Ovary (tissue), 10 donors: ENCODE measurements at places on chromosomes 1 and 21. TPM values are rescaled to one million over a fixed set of nuclear protein-coding genes. Genes with fewer than 3 reads are reported as not detected.
A peak's percentile ranks its signal among the peaks of the same experiment; 100 is the strongest.

- no peak within 1 kb of the TSS for H3K4me3 ChIP-seq
- no peak for DNase-seq
- no peak within 1 kb of the TSS for H3K27ac ChIP-seq
- H3K4me1 ChIP-seq, result no peaks in the 10 kb centered on the region
- no peaks in the 10 kb centered on the region for H3K36me3 ChIP-seq
These were observed at the start of gene TTC24 for GRCh38 chr1:156579472-156579871. Gene TTC24 (plus strand): TSS chr1:156579723. CDS start chr1:156581365, 1,642 bp downstream.

DNA sequence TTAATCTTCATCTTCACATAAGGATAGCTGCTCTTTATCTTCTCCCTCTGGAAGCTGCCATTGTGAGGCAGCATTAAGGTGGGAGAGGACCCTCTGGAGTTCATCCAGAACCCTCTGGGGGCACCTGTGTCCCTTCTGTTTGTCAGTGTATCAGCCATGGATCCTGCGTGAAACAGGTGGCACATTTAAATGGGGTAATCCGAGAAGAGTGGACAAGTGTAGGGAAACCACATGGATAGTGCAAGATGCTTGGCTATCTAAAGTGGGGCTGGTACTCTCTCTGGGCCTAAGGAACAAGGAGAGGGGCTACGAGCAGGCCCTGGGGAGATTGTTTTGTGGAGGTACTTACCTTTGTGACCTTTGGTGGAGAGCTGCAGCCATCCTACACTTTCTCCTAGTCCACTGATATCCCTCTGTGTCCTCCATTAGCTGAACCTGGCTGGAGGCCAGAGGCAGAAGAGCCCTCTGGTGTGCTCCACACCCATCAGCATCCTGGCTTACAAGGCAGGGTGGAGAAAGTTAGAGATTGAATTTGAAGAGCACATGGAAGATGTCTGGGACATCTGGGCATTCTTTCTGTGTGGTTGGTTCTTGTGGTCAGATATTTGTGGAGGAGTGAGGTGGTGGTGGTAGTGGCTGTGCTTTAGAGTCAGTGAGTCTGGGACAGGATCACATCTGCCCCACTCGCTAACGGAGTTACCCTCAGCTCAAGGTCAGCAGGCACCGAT lies 117.7 kb downstream of the FGGY start:
- no peak overlapping the region for H3K27ac ChIP-seq
- no peaks in the 10 kb centered on the region for H3K36me3 ChIP-seq
- no peaks in the 10 kb centered on the region for H3K4me1 ChIP-seq
- H3K27me3 ChIP-seq, result no peaks in the 10 kb centered on the region

- no peak for DNase-seq
- no peaks in the 10 kb centered on the region for H3K27me3 ChIP-seq
- H3K36me3 ChIP-seq, result no peaks in the 10 kb centered on the region
- no peak overlapping the region for H3K4me3 ChIP-seq
These were observed 112.1 kb upstream of the SLC45A1 start for GRCh38 chr1:8205771-8206170.

DNA sequence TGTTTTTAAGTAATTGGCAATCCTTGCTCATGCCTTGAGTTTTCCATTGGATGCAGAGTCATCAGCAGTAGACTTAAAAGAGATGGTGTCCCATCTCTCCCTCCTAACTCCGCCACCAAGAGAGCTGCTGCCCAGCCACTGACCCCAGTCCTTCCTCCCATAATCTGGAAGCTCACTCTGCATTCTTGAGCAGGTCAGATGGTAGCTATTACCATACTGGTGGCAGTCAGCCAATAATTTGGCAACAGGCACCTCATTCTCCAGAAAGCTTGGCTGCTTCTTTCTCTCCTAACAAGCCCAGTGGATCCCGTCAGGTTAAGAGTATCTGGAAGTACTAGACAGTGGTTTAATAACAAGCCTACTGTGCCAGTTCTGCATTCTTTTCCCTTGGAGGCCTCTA lies 272.1 kb downstream of the ZNF648 start:
- no peak overlapping the region for H3K4me3 ChIP-seq
- no peak overlapping the region for H3K27ac ChIP-seq
- no peak for DNase-seq
- no peaks in the 10 kb centered on the region for H3K4me1 ChIP-seq
- H3K27me3 ChIP-seq, result no peaks in the 10 kb centered on the region

DNA sequence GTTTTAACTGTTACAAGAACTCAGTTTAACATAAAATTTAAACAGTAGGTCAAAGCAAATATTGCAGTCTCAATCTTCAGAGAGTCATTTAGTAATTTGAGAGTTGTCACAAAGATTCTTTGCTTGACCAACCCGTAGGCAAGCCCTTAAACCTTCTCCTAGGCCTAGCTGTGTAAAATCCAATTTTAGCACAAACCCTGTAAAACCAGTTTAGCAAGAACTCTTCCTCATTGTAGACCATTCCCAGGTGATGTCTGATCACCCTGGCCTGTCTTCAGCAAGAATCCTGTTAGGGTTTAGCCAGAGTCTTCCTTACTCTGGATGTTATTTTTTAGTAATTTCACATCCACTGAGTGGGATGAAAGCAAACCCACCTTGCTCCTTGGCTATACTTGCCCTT lies 30.1 kb downstream of the LRIG2 start:
- H3K4me3 ChIP-seq, result no peak overlapping the region
- H3K36me3 ChIP-seq, result no peaks in the 10 kb centered on the region
- no peaks in the 10 kb centered on the region for H3K27me3 ChIP-seq
- no peak for DNase-seq
- H3K27ac ChIP-seq, result no peak overlapping the region

- H3K27ac ChIP-seq, result no peak overlapping the region
- no peaks in the 10 kb centered on the region for H3K4me1 ChIP-seq
These were observed 43.5 kb downstream of the MAST2 start for GRCh38 chr1:45846931-45847330.

DNA sequence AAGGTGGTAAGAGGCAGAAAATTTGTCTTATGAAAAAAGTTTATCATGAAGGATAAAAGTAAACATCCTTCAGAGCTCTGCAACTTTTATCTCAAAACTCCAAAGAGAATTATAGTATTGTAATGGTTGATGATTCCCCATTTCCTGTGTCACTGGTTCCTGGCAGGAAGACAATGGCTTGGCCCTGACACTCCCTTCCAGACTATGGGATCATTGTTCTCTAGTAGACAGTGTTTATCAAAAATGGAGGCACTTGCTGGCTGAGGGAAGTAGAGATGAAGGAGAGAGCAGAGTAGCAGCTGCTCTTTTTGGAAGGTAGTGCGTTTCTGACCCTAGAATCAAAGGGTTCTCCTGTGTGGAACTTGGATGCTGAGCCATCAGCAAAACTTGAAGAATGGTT lies 145.9 kb upstream of the ATP1B1 start:
- no peak overlapping the region for H3K27ac ChIP-seq
- H3K4me1 ChIP-seq, result peaks cover 3% of the 10 kb centered on the region
- no peaks in the 10 kb centered on the region for H3K27me3 ChIP-seq
- no peaks in the 10 kb centered on the region for H3K36me3 ChIP-seq

- H3K27me3 ChIP-seq, result no peaks in the 10 kb centered on the region
- H3K4me1 ChIP-seq, result no peaks in the 10 kb centered on the region
- H3K4me3 ChIP-seq, result no peak overlapping the region
- no peak overlapping the region for H3K27ac ChIP-seq
- no peaks in the 10 kb centered on the region for H3K36me3 ChIP-seq
- no peak for DNase-seq
These were observed 36.1 kb downstream of the B3GALT5 start for GRCh38 chr21:39648879-39649278.

DNA sequence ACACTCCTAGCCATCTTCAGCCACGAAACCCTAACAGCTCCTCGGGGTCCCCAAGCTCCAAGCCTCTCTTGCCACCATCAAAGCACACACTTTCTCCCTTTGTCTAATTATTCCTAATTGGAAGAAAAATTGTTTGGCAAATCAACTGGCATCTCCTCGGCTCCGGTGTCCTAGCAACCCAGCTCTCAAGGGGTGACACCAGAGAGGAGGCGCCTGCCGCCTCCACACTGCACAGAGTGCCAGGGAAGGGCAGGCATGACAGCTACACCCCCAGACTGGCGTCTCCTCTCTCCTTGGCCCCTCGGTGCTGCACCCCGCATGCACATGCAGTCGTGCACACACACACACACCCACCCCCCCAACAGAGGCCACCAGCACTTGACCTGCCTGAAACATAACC lies 18.2 kb upstream of the GJB5 start:
- no peaks in the 10 kb centered on the region for H3K36me3 ChIP-seq
- H3K4me1 ChIP-seq, result no peaks in the 10 kb centered on the region
- H3K27me3 ChIP-seq, result no peaks in the 10 kb centered on the region
- no peak overlapping the region for H3K4me3 ChIP-seq

GRCh38 chr21:46117586-46118315 lies 19.8 kb downstream of the COL6A2 start:
- no peaks in the 10 kb centered on the region for H3K36me3 ChIP-seq
- no peaks in the 10 kb centered on the region for H3K4me1 ChIP-seq
- H3K27me3 ChIP-seq, result no peaks in the 10 kb centered on the region
- peak; percentile 11 for DNase-seq

- DNase-seq, result no peak
- H3K36me3 ChIP-seq, result no peaks in the 10 kb centered on the region
- no peak overlapping the region for H3K4me3 ChIP-seq
- H3K27me3 ChIP-seq, result no peaks in the 10 kb centered on the region
- no peaks in the 10 kb centered on the region for H3K4me1 ChIP-seq
These were observed 18.8 kb upstream of the LIN9 start for GRCh38 chr1:226327761-226328162.

DNA sequence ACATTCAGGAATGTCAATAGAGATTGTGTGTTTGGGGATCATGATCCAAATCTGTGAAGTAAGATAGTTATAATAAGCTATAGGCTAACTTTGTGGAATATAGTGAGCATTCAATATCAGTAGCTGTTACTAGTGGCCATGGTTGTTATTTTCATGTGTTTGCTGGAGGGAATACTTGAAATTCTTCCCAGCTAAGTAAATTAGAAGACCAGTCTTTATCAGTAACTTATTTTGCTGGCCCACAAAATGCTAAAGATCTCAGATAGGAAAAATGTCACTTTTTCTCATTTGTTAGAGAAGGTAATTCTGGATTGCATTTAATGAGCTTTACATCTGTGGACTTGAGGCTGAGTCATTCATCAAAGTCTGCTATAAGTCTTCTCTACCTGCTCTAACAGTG lies 156.1 kb upstream of the LRRC7 start:
- no peaks in the 10 kb centered on the region for H3K27me3 ChIP-seq
- DNase-seq, result no peak
- H3K4me1 ChIP-seq, result no peaks in the 10 kb centered on the region

DNA sequence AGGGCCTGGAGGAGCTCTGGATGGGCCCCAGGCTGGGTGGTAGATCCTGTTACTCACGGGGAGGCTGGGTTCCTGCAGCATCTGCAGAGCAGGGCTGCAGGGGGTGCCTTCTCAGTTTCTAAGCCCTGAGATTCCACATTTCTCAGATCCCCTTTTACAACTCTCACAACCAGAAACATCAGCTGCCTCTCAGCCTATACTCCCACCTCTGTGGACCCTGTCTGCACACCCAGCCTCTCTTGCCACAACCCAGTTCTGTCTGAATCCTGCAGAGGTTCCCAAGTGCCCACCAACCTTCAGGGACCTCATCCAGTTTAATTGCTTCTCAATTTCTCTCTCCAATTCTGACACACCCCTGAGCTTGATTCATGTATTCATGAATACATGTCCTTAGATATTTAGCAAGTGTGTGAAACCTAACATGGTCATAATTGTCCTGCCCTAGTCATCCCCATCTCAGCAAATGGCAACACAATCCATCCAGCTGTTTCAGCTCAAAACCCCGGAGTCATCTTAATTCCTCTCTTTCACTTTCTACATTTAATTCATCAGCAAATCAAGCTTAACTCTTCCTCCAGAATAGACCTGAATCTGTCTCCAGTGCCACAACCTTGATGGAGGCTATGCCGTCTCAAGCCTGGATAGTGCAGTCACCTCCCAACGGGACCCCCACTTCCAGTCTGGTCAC lies 57.0 kb upstream of the NEK2 start:
- no peaks in the 10 kb centered on the region for H3K36me3 ChIP-seq
- peaks cover 5% of the 10 kb centered on the region for H3K4me1 ChIP-seq
- H3K27ac ChIP-seq, result no peak overlapping the region
- no peak overlapping the region for H3K4me3 ChIP-seq
- H3K27me3 ChIP-seq, result no peaks in the 10 kb centered on the region

- H3K4me1 ChIP-seq, result no peaks in the 10 kb centered on the region
- no peak overlapping the region for H3K27ac ChIP-seq
- no peaks in the 10 kb centered on the region for H3K27me3 ChIP-seq
- no peak for DNase-seq
These were observed 437.0 kb downstream of the LMO4 start for GRCh38 chr1:87765681-87766070.

DNA sequence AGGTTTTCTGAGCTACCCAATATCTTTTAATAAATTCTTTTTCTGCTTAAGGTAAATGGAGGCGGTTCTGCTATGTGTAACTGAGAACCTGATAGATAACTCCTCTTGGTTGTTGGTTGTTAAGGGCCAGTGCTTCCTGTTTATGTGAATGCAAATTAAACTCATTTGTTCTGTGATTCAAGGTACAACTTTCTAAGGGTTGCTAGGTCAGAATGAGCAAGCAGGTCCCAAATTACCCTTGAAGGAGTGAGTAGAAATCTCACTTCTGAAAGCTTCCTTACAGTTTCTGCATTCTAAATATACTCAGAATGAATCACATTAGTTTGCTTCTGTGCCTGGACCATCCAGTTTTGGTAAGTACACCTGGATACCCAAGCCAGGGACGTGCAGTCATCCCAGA lies 15.5 kb upstream of the FAM78B start:
- H3K36me3 ChIP-seq, result no peaks in the 10 kb centered on the region
- H3K4me1 ChIP-seq, result no peaks in the 10 kb centered on the region
- no peak for DNase-seq
- no peak overlapping the region for H3K27ac ChIP-seq
- H3K27me3 ChIP-seq, result no peaks in the 10 kb centered on the region
- H3K4me3 ChIP-seq, result no peak overlapping the region

- no peak overlapping the region for H3K4me3 ChIP-seq
- DNase-seq, result no peak
- no peaks in the 10 kb centered on the region for H3K27me3 ChIP-seq
- no peaks in the 10 kb centered on the region for H3K4me1 ChIP-seq
These were observed 8.8 kb downstream of the FMN2 start for GRCh38 chr1:240100371-240100934.

- H3K4me1 ChIP-seq, result no peaks in the 10 kb centered on the region
- DNase-seq, result no peak
- H3K27ac ChIP-seq, result no peak overlapping the region
- no peaks in the 10 kb centered on the region for H3K36me3 ChIP-seq
These were observed 193.3 kb downstream of the EIF4G3 start for GRCh38 chr1:20983297-20983889.

DNA sequence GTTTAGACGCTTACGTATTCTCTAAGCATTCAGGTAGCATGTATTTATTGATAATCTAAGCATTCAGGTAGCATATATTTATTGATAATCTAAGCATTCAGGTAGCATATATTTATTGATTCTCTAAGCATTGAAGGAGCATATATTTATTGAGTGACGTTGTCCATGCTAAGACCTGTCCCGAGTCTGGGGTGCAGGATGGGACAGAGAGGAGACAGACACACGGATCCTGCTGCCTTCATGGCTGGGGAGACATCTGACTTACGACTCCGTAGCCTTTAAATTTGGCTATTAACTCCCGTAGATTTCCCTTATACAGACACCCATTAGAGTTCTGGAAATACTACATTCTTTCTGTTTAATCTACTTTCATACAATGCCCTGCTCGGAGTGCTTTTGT lies 982 bp downstream of the SCCPDH start:
- no peaks in the 10 kb centered on the region for H3K27me3 ChIP-seq
- DNase-seq, result no peak
- peak overlapping the region; percentile 89 for H3K4me3 ChIP-seq
- H3K27ac ChIP-seq, result no peak overlapping the region

GRCh38 chr21:27026501-27026900 lies 59.6 kb upstream of the ADAMTS5 start:
- no peak for DNase-seq
- no peak overlapping the region for H3K4me3 ChIP-seq
- no peaks in the 10 kb centered on the region for H3K27me3 ChIP-seq
- no peak overlapping the region for H3K27ac ChIP-seq

The DDI2 gene
- total RNA-seq, result 29.8 TPM

The LHX8 gene
- total RNA-seq, result not detected

The IFI44 gene
- total RNA-seq, result 14.5 TPM

The CNIH3 gene
- total RNA-seq, result 8.8 TPM

The GBP5 gene
- total RNA-seq, result 1.3 TPM

The PTPN22 gene
- 1.8 TPM for total RNA-seq
